Right ventricle myocardium superior (tissue), 1 donor: ENCODE measurements at places on chromosomes 13 and 19. TPM values are rescaled to one million over a fixed set of nuclear protein-coding genes. Genes with fewer than 3 reads are reported as not detected.
A peak's percentile ranks its signal among the peaks of the same experiment; 100 is the strongest.

- no peak for DNase-seq
Measured at GRCh38 chr13:95535243-95535642, 17.3 kb upstream of the CLDN10 start.

- DNase-seq: no peak
Measured at GRCh38 chr19:51514866-51515481, 13.4 kb upstream of the SIGLEC12 start.

DNA sequence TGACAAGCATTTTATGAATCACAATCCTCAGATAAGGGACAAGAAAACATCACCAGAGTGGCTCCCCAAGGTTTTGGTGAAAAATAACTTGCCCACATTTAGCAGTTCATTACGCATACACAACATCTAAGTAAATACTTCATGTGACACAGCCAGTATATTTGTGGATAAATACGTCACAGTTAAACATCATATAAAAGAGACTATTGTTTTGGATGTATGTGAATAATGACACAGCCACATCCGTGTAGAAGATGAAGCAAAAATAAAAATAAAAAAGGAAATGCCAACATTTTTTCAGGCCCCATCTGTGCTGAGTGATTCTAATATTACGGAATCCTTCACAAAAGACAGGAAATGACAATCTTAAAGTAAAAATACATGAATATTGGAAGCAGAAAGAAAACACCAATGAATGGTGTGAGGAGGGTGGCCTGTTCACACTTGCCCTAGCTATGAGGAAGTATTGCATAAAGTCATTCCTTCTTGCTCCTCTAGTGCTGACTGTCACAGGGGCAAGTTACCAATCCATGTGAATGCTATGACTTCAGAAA lies 457.1 kb downstream of the KLF12 start:
- no peak for DNase-seq

- DNase-seq: peak; percentile 26
Measured at GRCh38 chr13:113968463-113969310, 5.2 kb downstream of the C13orf46 start.

The GFY gene
- not detected for total RNA-seq

- no peak for DNase-seq
Measured at GRCh38 chr19:12984683-12985048, 10.6 kb upstream of the NFIX start.

- no peak for DNase-seq
Measured at GRCh38 chr19:7744199-7744786, 3.0 kb downstream of the CD209 start.

- no peak for DNase-seq
Measured at GRCh38 chr19:16514383-16515019, 18.3 kb downstream of the C19orf44 start.

The DCT gene
- 0.22 TPM for total RNA-seq

DNA sequence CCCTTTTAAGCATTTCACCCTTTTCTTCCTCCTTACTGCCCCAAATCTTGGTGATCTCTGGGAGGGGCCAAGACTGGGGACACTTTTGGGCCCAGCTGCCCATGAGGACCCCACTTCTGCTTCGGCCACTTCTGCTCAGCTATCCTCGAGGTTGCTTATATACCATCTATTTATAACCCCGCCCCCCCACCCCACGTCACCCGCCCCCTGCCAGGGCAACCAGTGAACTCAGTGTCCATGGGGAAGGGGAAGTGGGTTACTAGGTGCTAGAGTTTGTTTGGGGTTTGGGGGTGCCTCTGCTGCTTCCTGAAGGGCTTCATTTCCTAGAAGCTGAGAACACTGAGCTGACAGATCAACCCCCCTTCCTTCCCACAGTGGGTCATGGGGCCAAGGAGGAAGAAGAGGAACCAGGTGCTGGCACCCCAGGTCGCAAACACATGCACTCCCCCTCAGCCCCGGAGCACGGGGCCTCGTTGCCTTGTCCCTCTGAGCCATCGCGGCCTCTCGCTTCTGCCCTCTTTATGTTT lies 6.1 kb upstream of the ADGRE5 start:
- peak; percentile 71 for DNase-seq

The RGS9BP gene
- total RNA-seq: 14.3 TPM

The GNG7 gene
- total RNA-seq: 35.2 TPM

GRCh38 chr13:40679480-40679985 lies 13.1 kb upstream of the FOXO1 start:
- no peak for DNase-seq

GRCh38 chr13:110136660-110137585 lies 170.0 kb downstream of the COL4A1 start:
- DNase-seq: no peak

The ZNF560 gene
- not detected for total RNA-seq

The NKG7 gene
- total RNA-seq: 2.3 TPM

DNA sequence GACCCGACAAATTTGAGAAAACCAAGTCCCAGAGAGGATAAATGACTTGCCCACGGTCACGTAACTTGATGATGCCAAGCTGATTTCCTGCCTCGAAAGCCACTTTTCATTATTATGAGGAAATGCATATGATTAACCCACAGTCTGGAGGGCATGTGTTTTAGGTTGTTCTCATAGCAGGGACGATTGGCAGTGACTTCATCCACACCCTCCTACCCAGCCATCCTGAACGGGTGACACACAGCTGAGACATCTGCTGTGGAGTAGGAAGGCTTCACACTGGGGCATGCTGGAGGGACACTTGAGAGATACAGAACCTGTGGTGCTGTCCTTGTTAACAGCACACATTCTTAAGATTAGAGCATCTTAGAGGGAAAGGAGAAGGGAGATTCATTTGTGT lies 65.4 kb upstream of the WDFY2 start:
- no peak for DNase-seq

- DNase-seq: no peak
Measured at GRCh38 chr19:38213911-38214625, 10.0 kb downstream of the DPF1 start.

DNA sequence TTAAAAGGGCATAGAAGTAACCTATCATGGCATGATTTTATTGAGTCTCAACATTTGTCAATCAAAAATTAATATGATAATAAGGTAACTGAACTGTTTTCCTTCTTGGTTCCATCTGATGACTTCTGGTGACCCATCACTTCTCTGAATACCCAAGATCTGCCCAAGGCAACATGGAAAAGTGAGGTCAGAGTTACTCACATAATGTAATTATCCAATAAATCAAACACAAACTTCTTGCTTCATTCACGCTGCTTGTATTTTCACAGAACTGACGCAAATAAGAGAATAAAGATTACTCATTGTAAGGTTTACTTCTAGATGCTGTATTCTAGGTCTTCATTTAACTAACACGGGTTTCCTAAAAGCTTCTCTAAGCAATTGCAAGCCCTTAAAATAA lies 361.6 kb downstream of the RBM26 start:
- DNase-seq: no peak

The LILRB1 gene
- 1.7 TPM for total RNA-seq

GRCh38 chr13:71877256-71877653 lies 10.3 kb upstream of the DACH1 start:
- no peak for DNase-seq

DNA sequence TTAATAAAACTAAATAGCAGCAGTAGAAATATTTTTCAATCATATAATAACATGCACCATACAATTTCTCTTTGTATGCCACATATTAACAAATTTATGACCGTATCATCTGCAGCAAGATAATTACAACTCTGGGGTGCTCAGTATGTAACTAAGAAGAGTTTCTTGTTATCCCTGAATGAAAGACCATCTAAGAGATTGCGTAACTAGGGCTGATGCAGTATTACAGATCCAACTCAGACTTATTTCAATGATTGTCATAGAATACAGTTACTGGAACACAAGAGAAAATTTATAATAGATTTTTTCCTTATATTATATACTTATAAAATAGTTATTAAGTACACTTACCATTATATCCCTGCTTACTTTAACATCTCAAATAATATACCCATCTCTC lies 305.1 kb downstream of the SLITRK1 start:
- no peak for DNase-seq

The ATCAY gene
- not detected for total RNA-seq

The TNFSF13B gene
- 1.6 TPM for total RNA-seq

- DNase-seq: no peak
Measured at GRCh38 chr13:99923877-99924582, 47.5 kb downstream of the ZIC5 start.

DNA sequence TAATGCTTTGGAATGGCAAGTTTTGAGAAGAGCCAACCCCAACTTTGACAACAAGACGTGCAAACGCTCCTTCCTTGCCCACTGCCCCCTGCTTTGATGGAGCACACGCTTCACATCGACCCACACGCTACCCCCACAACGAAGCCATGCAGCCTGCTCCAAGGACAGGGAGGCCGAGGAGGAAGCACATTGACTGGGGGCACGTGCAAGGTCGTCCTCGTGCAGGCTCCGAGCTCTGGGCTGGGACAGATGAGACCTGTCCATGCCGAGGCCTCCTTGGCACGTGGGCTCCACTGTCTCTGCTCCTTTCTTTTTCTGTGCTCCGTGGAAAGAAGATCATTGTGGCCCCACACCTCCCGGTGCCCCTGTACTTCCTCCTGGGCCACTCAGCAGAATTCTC lies 309.0 kb downstream of the TEX29 start:
- DNase-seq: no peak

The PRTN3 gene
- total RNA-seq: not detected

- no peak for DNase-seq
Measured at GRCh38 chr13:98927951-98928927, 49.6 kb downstream of the DOCK9 start.

The SKA3 gene
- 0.32 TPM for total RNA-seq

- no peak for DNase-seq
Measured at GRCh38 chr13:112744168-112745021, 54.6 kb downstream of the ATP11A start.

GRCh38 chr13:99733346-99733745 lies 232.1 kb downstream of the TM9SF2 start:
- no peak for DNase-seq

GRCh38 chr13:23751195-23751594 lies 138.0 kb downstream of the MIPEP start:
- no peak for DNase-seq

The CKAP2 gene
- total RNA-seq: 4.9 TPM

The CABP5 gene
- not detected for total RNA-seq

- no peak for DNase-seq
Measured at GRCh38 chr19:12629215-12629614, 18.5 kb downstream of the ZNF791 start.

- DNase-seq: no peak
Measured at GRCh38 chr13:84413016-84413415, 530.7 kb upstream of the SLITRK1 start.

GRCh38 chr19:39410017-39410830 lies 2.2 kb upstream of the PLEKHG2 start:
- DNase-seq: peak; percentile 92

The PALM3 gene
- not detected for total RNA-seq

- no peak for DNase-seq
Measured at GRCh38 chr19:18847549-18848463, 16.0 kb downstream of the UPF1 start.

- no peak for DNase-seq
Measured at GRCh38 chr13:104837756-104838155, 1697.7 kb downstream of the EFNB2 start.

The SCN1B gene
- total RNA-seq: 48.2 TPM

DNA sequence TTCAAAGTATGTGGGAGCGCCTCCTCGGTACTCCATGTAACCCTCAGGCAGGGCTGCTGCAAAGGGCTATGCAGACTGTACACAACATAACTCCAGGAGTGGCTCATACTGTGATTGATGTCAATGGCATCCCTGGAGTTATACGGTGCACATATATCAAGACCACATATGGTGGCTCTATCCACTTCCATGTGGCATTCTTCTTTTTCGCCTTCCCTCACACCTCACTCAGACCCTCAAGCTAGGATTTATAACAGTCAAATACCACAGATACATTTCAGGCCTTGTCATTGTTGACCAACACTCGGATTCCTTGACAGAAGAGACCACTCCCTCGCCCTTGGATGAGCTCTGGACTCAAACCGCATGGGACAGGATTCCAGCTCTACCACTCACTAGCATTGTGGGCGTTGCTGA lies 11.3 kb upstream of the UBL3 start:
- no peak for DNase-seq

DNA sequence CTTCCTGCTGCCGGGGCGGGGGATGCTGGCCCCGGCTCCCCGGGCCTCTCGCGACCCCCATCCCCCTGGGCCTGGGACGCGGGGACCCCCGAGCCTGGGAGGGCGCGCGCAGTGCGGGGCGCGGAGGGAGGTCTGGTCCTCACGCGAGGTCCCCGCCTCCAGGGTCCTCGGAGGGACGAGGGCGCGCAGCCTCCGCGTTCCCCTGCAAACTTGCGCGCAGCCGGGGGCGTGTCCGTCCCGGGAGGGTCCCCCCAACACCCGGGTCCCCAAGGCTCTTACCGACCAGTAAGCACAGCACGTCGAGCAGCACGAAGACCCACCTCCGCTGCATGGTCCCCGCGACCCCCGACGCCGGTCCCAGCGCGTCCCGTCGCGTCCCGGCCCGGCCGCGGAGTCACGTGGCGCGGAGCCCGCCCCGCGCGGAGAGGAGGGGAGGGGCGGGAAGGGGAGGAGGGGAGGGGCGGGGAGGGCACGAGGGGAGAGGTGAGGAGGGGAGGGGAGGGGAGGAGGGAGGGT lies at the start of gene PLPP2:
Gene PLPP2 (minus strand): TSS at position 398 of the 516 bp plus-strand sequence. CDS start 67 bp downstream, at position 331.
- DNase-seq: no peak

DNA sequence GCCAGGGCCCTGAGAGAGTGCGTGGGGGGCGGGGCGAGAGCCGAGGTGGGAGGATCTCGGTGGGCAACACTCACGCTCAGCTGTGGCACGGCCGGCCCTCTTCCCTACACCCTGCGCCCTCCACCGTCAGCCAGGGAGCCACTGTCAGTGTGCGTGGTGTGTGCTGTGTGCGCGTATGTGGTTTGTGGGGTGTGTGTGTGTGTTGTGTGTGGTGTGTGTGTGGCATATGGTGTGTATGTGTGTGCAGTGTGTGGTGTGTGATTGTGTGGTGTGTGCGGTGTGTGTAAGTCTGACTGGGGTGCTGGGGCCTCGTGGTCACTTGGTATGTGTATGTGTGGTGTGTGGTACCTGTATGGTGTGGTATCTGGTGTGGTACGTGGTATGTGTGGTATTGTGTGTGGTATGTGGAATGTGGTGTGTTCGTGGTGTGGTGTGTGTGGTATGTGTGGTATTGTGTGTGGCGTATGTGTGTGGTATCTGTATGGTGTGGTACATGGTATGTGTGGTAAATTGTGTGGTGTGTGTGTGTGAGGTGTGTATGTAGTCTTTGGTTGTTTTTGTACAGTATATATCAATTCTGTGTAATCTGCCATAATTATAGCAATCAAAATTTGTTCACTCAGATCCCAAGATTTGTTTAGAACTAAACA lies 5.1 kb downstream of the GRK1 start:
- DNase-seq: no peak

DNA sequence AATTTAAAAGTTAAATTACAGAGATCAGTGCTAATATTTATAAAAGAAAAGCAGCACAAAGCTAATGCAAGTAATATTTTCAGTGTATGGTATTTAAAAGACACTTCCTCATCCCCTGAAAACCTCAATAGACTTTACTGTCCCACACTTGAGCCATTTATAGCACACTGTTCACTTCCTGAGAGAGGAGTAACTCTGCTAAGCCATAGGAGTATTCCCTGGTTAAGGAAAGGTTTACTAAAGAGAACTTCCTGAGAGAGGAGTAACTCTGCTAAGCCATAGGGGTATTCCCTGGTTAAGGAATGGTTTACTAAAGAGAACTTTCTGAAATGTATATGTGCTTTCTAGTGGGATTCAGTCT lies 159.4 kb downstream of the NHLRC3 start:
- DNase-seq: no peak

The DIRAS1 gene
- total RNA-seq: 216 TPM
